H7 (cell line): ENCODE measurements at places on chromosomes 7 and 10.

DNA sequence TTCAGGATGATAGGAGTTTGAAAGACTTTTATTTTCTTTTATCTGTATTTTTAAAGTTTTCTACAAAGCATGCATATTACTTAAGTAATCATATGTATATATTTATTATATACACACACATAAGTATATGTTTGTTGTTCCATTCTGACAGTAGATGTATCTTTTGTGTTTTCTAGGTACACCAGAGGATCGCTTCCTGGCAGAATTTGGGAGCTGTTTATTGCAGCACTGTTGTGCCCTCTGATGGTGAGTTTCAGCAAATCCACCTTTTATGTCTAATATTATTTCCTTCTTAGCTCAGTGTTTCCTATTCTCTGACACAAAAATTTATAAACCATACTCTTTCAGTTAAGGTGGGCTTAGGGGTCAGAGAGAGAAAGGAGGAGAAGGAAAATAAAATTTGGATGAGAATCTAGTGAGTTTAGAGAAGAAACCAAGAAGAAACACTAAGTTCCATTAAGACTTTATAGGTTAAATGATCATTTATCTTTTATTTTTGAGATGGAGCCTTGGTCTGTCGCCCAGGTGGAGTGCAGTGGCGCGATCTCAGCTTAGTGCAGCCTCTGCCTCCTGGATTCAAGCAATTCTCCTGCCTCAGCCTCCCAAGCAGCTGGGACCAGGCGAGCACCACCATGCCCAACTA lies 59.2 kb upstream of the OIT3 start:
- DNase-seq = peak; percentile 32

DNA sequence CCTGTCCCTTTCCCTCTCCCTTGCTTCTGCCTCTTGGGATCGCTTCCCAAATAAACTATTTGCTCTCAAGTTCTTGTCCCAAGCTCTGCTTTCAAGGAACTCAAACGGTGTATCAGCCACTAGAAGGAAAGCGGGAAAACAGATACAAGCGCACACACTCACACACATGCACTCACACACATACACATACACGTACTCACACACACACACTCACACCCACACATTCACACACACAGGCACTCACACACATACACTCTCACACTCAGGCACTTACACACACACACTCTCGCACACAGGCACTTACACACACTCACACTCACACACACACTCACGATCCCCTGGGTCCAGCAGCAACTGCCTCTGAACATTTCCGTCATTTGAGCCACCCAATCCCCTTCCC lies 121.9 kb downstream of the RAB11FIP2 start:
- no peak for DNase-seq

DNA sequence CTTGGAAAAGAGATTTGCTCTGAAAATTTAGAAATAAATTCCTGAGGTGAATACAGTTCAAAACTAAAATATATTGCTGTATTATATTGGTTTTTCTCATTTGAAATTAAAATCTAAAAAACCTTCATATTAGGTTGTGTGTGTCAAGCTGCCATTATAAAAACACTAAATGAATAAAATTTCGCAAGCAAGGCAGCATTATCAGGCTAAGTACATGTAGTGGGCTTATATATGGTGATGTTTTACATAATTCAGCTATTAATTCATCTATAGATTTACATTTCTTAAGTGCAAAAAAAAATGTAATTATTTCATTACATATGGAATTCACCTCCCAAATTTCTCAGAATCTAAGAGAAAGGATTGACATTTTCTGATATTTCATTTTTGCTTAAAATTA lies 5.3 kb downstream of the MEOX2 start:
- DNase-seq = no peak

GRCh38 chr7:1963575-1963974 lies 269.2 kb downstream of the MAD1L1 start:
- DNase-seq = no peak

- peak; percentile 11 for DNase-seq
Observed at GRCh38 chr10:88227342-88228018, 355.6 kb downstream of the RNLS start.

DNA sequence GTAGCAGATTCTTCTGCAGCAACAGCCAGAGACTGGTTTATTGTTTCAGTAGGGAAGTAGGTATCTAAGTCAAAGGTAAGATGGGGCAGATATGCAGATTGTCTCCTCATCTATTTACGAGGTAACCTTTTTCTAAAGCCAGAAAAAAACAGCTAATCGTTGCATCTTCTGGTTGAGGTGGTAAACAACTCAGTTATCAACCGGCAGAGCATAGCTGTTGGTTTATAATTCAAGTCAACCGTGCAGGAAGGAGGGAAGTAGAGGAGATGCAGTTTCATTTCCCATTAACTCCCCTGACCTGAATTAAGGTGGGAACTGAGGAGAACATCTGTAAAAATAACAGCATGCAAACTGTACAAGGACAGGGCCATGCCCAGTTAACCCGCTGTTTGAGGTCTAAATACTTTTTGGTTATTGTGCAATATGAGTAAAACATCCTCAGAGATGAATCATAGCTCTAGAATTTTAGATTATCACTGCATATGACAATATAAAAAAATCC lies 156.5 kb upstream of the ITGB1 start:
- no peak for DNase-seq

DNA sequence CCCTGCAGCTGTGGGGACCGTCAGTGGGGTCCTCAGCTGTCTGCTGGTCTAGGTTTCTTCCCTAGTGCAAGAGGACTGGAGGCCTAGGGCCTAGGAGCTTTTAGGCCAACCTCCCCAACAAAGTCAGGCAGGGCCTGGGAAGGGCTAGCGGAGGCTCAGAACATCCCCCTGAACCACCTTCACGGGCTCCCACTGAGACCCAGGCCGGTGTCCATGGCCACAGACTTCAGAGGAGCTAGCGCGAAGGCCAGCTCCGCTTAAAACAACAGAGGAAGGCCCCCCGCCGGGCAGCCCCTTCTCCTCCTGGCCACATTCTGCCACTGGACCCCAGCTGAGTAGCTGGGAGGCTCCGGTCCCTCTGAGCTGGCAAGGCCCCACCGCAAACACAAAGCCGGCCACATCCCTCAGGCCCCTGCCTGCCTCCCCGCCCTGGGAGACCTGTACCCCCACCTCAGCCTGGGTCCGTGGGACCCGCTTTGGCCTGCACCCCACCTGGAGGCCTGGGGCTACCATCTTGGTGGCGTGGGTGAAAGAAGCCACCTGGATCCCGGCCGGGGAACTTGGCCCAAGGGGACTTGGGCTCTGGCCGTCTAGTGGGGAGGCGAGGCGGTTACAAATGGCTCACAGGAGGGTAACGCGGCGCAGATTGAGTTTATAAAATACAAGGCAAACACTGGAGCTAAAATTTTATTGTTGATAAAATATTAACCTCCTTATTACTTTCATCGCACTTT lies 5.4 kb upstream of the UNCX start:
- peak; percentile 83 for DNase-seq

GRCh38 chr10:47104786-47105385 lies 193.7 kb downstream of the PTPN20 start:
- no peak for DNase-seq

DNA sequence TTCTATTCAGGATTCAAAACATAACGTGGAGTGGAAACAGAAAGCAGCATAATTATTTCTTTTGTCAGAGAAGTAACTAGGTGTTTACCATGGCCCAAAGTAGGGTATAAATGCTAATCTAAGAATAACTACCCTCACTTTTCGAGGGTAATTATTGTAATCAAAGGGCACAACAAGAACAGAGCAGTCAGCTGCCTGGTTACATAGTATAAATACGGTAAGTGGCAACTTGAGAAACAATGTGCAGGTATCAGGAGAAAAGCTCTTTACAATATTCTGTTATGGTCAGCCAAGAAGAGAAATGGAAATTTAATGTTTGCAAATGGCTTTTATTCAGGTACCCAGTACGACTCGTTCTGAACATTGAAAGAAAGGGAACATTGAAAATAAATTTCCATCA lies 242.0 kb upstream of the NPY start:
- no peak for DNase-seq
